ENCODE measurements at places on chromosomes 16 and 17.

GRCh38 chr17:17645961-17646360 is 35.3 kb upstream of the RAI1 start:
- no peak for DNase-seq

DNA sequence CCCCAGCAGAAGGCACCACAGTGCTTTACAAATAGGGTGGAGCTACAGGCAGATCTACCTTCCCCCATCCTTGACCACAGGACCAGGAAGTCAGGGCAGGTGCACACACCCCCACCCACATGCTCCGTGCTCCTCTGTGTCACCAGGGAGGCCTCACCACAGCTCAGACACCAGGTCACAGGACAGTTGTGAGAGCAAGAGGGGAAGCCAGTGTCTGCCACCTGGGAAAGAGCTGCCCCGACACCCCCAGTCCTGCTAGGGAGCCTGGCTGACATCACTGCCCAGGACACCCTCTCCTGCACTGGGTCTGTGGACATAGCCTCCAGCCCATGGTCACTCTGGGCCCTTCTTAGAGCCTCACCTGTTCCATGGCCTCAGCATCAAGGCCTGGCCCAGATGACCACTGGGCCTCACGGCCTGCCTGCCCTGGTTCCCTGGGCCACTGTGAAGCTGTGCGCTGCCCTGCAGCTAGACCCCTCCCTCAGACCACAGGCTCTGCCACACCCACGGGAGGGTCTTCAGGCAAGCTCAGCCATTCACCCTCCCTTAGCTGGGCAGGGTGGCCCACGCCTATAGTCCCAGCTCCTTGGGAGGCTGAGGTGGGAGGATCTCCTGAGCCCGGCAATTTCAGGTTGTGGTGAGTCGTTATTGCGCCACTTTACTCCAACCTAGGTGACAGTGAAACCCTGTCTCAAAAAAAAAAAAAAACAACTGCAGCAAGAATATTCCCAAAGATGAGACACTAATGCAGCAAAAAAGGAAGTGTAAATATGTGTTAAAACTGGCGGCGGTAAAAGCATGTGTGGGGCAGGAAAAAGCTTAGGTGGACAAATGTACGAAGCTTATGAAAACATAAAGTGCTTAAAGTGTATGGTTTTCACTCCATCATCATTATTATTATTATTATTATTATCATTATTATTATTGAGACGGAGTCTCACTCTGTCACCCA is 14.2 kb downstream of the POLR3K start:
- DNase-seq: no peak

- no peak for DNase-seq
Observed at GRCh38 chr16:48225456-48225855, 18.6 kb upstream of the LONP2 start.

DNA sequence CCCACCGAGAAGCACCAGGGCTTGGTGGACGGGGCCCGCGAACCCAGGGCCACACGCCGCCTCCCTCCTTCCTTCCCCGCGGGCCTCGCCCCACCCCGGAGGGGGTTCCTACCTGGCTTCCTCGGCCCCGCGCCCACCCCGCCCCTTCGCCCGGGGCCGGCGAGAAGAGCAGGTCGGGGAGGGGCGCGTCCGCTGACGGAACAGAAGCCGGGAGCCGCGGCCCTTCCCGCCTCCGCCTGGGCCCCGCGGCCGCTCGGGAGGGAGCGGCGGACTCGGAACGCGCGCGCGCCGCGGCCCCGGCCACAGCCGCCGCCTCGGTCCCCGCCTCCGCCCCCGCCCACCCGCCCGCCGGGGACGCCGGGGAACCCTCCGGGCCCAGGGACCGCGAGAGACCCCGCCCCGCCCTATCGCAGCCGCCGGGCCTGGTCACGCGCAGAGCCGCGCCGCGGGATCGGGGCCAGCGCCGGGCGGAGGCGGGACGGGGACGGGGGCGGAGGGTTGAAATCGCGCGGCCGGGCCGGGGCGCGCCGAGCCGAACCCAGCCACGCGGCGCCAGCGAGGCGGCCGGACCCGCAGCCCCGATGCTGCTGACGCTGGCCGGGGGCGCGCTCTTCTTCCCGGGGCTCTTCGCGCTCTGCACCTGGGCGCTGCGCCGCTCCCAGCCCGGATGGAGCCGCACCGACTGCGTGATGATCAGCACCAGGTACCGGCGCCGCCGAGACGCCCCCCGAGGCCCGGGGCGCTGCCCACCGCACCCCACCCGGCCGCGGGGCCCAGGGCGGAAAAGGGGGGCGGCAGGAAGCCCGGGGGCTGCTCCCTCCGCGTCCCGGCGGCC is at the start of gene TLCD3A:
TLCD3A (plus strand) TSS at position 530 of the 835 bp plus-strand sequence; CDS start at position 582, 52 bp downstream.
- DNase-seq: peak; percentile 82

DNA sequence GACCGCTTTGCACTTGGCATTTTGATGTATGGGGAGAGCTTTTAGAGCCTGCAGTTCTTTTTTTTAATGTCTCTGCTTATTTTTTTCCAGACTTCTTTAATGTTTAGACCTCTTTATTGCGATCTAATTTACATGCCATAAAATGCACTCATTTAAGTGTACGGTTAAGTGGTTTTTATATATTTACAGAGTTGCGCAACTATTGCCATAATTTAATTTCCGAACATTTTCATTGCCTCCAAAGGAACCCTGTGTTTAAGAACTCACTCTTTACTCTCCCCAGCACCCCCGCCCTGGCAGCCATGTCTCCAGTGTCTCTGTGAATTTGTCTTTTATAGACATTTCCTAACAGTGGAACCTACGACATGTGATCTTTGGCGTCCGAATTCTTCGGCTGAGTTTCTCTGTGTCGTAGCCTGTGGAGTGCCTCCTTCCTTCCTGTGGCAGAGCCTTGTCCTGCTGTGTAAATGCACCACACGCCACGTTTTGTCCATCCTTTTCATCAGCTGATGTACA is 24.0 kb downstream of the ZNF750 start:
- DNase-seq: no peak

GRCh38 chr16:89035669-89036570 is 57.7 kb upstream of the ACSF3 start:
- peak; percentile 1 for DNase-seq

- DNase-seq: no peak
Observed at GRCh38 chr17:74213861-74214391, 555 bp downstream of the TTYH2 start.

DNA sequence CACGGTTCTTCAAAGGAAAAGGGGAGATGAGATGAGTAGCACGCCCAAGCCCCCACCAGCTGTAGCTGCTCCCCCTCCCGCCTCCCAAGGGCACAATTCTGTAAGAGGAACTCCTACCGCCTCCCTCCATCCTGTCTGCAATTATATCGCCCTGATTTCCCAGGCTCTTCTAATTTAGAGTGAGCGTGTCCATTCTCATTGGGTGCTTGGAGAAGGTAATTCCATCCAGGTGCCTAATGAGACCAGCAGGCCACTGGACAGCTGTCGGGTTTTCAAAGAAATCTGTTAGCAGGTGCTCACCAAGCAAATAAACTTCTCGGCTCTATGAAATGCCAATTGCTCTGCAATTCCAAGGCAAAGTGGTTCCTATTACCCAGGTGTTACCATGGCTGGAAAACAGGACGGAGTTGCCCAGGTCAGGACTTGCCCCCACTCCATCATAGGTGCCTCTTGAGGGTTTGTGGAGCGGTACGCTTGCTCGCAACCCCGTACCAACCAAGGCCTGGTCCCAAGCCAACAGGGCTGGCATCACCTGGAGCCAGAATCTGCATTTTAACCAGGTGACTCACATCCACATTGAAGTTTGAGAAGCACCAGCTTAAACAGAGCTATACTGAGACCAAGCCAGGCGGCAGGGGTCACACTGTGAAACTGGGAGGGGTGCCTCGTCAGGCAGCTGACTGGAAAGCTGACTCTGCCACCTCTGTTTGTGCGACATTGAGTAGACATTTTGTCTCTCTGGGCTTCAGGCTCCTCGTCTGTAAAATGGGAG is 16.5 kb upstream of the MEAK7 start:
- DNase-seq: no peak

DNA sequence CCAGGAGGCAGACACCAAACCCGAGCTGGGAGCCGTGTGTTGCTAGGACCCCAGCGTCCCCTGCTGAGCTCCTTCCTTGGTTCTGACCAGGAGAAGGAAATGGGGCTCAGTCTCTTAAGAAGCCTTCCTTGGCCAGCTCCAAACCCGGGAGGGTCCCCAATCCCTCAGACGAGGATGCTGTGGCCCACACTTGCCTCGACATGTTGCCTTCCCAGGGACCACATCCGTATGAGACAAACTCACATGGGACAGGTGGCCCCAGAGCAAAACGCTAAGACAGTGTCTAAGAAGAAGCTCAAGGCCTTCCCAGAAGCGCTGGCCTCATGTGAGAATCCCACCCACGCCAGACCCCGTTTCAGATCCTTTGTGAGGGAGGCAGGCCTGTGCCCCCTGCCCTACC is 19.8 kb downstream of the LGALS9 start:
- DNase-seq: no peak

DNA sequence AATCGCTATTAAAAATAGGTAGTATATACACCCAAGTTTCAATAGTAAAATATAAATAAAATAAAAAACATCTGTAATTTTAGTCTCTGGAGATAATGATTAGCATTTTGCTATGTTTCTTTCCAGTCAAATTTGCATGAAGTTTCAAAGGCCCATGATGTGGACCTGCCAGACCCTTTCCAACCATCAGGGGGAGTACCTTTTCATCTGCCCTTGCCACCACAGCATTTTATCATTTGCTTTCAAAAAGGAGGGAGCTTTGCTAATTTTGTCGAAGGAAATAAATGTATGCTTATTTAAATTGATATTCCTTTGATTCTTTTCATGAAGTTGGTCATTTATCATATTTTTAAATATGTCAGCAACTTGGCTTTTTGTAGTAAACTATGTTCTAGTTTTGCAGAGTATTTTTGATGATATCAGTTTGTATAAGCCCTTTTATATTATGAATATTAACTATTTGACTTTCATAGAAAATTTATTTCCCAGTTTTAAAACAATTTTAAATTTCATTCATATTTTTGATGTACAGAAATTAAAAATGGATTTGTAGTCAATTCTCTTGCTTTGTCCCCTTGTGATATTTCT is 115.2 kb upstream of the NETO2 start:
- DNase-seq: no peak

DNA sequence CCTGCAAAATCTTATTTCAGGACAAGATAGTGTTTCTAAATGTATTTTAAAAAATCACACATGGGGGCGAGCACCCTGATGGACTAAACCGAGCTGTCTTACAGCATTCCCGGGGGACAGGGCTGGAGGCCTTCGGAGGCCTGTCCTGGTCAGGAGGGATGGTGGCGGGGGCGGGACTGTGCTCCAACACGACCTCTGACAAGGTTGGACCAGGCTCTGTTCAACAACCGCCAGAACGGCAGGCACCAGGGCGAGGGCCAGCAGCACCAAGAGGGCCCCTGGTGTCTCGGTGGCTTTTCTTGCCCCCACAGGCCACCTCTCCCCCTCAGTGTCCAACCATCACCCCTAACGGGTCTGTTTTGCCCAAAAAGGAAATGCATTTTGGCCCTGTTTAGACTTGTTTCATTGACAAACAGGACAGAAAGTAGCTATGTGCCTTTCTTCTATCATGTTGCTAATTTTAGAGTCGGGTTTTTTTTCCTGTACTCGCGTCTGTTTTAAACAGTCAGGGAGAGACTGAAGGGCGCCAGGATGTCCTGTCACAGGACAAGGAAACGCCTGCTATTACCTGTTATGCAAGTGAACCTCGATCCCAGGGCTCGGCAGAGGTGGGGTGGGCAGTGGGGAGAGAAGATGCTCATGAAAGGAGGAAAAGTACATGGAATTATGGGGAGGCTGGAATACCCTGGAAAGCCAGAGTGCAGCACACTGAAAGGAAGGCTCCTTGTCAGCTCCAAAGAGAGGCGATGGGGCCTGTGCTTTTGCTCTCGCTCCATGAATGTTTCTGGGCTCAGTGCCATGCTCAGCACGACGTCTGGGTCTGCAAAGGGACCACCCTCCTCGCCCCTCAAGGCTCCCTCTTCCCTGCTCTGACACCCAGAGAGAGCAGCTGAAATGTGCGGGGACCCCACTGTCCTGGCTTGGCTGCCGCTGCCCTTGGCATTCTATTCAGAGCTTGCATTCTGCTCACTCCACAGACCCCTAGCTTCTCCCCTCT is 11.9 kb downstream of the TMEM204 start:
- no peak for DNase-seq

DNA sequence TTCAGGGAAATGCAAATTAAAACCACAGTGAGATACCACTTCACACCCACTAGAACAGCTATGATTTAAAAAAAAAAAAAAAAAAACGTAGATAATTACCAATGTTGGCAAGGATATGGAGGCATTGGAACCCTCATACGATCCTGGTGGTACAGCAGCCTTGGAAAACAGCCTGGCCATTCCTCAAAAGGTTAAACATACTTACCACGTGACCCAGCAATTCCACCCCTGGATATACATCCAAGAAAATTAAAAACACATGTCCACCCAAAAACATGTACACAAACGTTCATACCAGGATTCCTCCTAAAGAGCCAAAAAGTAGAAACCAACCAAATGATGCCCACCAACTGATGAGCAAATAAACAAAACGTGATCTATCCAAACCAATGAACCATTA is 68.1 kb downstream of the GAS7 start:
- DNase-seq: no peak

DNA sequence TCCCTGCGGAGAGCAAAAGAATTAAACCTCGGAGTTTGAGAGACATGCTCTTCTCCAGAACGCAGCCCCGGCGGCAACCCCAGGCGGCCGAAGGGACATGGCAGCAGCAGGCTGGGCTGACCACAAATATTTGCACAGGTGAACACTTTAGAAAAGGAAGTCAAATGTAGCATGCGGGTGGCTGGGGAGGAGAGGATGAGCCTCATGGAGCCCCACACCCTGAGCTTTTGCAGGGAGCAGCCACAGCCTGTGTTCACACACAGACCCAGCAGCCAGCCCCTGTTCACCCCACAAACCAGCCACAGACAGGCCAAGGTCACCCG is 17.8 kb downstream of the HS3ST6 start:
- DNase-seq: no peak

GRCh38 chr16:88510091-88510994 is 57.3 kb downstream of the ZFPM1 start:
- DNase-seq: no peak

DNA sequence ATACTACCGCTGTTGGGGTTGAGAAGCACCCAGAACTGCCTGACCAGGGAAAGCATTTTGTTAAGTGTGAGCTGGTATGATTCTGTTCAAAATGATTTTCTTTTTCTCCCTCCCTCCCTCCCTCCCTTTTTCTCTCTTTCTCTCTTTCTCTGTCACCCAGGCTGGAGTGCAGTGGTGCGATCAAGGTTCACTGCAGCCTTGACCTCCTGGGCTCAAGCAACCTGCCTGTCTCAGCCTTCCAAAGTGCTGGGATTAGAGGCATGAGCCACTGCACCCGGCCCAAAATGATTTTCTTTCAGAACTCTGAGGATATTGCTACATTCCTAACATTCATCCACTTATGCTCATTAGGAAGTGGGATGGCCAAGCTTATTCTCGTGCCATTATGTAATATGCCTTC is 41.3 kb downstream of the SLC47A1 start:
- DNase-seq: no peak
